ENCODE measurements at places on chromosomes 13 and 19.
A peak's percentile ranks its signal among the peaks of the same experiment; 100 is the strongest.

GRCh38 chr13:59270327-59270726 is 893.4 kb downstream of the DIAPH3 start:
- DNase-seq: no peak

DNA sequence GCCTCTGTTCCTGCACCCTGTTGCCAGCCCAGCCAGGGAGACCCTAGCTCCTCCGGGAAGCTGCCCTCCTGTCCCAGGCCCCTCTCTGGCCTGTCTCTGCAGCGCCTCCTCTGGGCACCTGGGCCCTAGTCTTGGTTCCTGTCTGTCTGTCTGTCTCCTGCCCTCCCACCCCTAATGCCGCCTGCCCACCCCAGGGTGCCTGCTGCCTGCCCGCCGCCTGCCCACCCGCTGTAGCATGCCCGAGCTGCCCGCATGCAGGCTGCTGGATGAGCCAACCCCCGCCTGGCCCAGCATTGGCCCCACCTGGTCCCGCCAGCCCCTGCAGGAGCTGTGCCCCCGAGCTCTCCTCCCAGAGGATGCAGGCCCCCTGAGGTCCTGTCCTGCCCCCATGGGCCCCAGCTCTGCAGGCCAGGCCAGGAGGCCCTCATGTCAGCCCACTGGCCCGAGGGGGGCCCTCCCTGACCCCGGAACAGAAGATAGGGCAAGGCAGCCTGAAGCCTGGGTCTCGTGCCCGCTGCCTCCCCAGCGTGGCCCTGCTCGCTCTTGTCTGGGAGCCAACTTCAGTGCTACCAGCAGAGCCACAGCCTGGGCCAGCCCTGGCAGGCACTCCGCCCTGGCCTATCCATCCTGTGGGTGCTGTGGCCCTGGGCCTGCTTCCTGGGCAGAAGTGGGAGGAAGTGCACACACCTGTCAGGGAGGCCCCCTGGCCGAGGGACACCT is 5.2 kb downstream of the MAP2K7 start:
- DNase-seq: no peak

- DNase-seq: no peak
These were observed 102.3 kb upstream of the POSTN start for GRCh38 chr13:37700887-37701286.

GRCh38 chr13:50389726-50390125 is 374.5 kb downstream of the KCNRG start:
- DNase-seq: no peak

- no peak for DNase-seq
These were observed 17.2 kb downstream of the FGF21 start for GRCh38 chr19:48772503-48772953.

DNA sequence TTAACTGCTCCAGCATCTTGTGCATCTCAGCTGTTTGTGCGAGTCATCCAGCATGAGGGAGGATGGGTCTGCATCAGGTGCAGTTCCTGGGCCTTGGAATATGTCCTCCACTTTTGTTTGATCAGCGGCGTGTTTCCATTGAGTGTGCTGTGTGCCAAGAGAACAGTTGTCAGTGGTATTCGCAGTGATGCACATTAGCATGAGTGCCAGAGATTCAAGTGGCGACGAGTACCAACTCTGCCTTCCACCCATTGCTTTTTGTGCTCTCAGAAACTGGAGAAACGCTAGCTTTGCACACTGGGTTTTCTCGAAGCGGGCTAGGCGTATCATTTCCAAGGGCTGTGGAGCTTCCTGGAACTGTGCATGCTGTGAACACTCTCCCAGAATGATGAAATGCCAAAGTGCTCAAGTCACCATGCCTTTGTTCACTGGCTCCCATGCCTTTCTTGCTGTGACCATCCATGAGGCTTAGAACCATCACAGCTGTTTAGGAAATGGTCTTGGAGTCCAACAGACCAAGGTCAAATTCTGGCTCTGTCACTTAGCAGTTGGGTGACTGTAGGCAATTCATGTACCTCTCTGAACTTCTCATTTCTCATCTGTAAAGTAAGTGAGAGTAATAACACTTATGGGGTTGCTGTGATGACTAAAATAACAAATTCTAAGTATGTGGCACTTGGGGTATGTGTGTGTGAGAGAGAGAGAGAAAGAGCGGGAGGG is 18.4 kb downstream of the LRCH1 start:
- DNase-seq: no peak

DNA sequence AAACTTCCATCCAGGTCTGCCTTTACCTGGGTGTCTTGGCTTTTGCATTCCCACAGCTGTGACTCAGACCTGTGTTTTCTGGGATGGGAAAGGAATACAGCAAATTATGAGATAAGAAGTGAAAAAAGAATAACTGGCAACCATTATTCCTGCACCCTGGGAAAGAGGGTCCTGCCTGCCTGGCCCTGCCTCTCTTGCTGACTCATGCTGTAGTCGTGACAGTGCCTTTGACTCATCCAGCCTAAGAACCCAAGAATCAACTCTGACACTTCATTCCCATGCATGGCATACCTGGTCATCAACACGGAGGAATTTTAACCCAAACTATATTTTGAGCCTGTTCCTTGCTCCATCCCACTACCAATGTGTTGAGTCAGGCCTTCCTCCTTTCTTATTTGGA is 185.4 kb upstream of the SERP2 start:
- no peak for DNase-seq

- DNase-seq: no peak
These were observed 1.4 kb downstream of the SERTM1 start for GRCh38 chr13:36675213-36675536.

- no peak for DNase-seq
These were observed 123.1 kb downstream of the ITGBL1 start for GRCh38 chr13:101575581-101575980.

- DNase-seq: no peak
These were observed 34.9 kb upstream of the RCBTB2 start for GRCh38 chr13:48567515-48568369.

DNA sequence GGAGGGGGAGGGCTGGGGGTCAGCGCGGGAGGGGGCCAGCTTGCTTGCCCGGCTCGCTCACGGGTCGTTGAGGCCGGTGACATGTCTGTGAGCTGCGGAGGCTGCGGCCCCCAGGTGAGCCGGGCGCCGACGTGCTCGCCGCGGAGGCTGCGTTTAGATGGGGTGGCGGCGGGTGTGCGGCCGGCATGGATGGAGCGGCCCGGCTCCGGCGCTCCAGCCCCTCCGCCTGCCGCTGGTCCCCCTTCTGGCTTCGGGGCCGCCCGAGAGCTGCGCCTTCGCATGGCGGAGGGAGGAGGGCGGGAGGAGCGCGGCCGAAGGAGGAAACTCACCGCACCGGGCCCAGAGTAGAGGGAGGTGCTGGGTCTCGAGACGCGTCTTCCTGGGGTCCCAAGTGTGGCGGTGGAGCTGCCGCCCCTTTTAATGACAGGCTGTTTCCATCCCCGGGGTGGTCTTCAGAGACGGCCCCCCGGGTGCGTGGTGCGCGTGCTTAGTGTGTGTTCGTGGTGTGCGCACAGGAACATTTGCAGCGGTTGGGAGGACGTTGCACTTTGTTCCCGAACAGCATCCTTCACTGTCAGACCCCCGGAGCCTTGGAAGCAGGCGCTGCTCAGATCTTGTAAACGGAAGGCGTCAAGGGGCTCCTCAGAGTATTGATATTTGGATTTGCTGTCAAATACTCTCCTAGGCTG is at the start of gene AKAP11:
Gene AKAP11, plus strand, starts transcription at position 38 of the 689 bp plus-strand sequence. CDS start 14,197 bp downstream, outside the sequence.
- peak; percentile 25 for DNase-seq

- DNase-seq: no peak
These were observed 48.0 kb downstream of the GGACT start for GRCh38 chr13:100540621-100541020.

GRCh38 chr13:21568854-21569253 is 35.1 kb downstream of the MICU2 start:
- no peak for DNase-seq

- no peak for DNase-seq
These were observed 2.4 kb downstream of the MAG start for GRCh38 chr19:35294328-35294727.

DNA sequence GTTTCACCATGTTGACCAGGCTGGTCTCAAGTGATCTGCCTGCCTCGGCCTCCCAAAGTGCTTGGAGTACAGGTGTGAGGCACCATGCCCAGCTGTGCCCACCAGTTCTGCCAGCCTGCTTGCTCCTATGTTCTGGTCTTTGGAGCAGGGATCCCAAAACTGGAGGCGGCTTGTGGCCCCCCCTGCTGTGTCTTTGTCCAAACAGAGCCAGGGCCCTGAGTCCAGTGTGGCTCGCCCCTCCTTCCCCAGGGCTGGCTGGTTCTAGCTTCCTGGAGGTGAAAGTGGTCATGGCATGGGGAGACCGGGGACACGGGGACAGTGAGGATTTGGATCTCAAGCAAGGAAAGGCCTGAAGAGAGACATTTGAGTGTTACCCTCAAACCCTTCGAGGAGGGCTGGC is 11.5 kb upstream of the TINCR start:
- no peak for DNase-seq

GRCh38 chr13:31418186-31418585 is 218.4 kb downstream of the B3GLCT start:
- DNase-seq: no peak

DNA sequence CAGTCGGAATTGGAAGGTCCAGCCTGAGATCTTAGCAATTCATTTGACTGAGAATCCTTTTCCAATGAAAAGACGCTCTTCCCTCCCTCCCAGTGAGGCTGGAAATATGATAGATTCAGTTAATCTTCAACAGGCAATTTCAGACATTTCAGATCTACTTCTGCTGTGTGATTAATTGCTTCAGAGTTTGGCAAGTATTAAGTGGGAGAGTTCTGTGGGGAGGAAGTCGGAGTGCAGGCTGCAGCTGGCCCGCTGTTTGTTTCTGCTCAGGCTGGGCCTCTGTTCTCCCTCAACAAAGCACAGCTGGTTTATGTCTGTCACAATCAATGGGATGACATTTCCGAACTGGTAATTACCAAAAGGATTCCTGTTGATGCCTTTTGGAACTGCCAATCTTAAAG is 178.2 kb downstream of the NDFIP2 start:
- no peak for DNase-seq

DNA sequence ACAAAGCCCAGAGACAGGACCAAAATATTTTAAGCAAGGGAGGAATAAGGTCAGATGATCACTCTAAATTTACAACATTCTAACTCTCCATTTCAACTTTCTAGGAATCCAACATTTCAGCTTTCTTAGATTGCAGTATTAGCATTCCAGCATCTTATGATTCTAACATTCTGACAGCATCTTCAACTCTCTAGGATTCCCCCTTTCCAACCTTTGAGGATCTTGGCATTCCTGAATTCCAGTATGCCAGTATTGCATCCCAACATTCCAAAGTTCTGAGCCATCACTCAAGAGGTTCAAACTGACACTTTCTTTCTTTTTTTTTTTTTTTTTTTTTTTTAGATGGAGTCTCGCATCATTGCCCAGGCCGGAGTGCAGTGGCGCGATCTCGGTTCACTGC is 13.8 kb downstream of the TGFB1 start:
- DNase-seq: no peak

DNA sequence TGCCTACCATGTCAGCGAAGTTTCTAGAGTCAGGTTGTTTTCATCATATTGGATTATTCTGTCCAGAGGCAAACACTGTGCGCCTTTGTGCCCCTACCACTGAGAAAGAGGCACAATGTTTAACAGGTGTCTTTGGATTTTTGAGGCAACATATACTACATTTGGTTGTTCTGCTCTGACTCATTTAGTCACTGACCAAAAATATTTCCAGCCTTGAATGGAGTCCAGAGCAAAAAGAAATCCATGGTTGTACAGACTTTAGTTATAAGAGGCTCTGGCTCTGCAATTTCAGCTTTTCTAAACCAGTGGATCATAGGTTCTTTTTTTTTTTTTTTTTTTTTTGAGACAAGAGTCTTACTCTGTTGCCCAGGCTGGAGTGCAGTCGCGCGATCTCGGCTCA is 35.7 kb downstream of the LACC1 start:
- no peak for DNase-seq

DNA sequence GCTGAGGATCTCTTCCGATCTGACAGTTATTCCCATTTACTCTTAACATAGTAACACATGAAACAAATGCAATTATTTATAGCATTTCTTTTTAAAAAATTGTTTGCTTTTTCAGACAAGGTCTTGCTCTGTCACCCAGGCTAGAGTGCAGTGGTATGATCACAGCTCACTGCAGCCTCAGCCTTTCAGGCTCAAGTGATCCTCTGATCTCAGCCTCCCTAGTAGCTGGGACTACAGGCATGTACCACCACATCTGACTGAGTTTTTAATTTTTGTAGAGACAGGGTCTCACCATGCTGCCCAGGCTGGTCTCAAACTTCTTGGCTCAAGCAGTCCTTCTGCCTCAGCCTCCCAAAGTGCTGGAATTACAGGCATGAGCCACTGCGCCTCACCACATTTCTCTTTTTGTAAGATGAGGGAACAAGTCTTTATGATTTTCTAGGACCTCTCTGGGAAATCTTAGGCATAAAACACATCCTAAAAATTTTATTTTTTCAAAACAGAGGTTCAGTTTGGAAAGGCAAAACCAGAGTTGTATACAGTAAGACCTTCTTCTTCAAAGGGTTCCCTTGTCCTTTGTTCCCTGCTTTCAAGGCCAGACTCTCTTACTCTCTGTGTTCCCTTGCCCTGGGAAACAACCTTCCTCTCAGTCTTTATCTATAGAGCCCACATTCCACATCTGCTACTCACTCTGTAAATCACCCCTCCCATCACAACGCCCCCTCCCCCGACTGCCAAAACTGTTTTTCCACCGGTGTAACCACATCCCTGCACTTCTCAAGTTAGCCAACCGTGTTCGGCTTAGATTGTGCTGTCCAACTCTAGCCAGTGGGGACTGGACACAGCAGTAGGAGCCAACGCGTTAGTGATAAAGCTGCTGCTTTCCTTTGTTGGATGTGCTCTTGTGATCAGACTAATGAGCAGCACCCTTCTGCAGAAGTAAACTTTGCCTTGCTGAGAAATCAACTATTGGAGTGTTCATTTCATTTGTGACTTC is 56.2 kb downstream of the DHRS12 start:
- DNase-seq: no peak

GRCh38 chr19:43799502-43800142 is 2.6 kb downstream of the LYPD5 start:
- DNase-seq: no peak

DNA sequence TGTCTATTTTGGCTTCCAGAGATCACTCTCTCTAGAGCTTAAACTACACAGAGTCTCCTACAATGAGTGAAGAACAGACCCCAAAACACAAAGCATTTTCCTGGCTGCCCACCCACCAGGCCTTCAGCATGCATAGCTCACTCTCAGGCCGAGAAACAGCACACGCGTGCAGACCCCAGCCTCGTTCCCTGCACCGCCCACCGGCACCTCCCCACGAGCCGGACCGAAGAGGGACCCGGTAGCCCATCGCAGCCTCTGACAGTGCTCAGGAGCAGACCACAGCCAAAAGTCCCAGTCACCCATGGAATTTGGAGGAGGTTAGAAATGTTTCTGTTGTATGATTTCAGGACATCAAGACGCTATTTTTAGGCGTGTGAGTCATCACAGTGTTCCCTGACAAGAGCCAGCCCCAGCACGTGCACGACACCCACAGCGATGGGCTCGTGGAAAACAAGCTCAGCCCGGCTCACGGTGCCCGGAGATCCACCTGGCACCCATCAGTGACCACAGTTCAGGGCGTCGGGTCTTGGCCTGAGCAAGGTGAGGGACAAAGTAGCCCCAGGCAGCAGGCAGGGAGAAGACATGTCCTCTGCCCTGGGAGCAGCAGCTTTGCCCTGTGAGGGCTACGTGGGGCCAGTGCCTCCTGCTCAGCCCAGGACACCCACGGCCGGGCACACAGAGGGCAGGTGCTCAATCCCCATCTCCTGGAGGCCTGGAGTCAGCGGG is 50.1 kb upstream of the SPACA7 start:
- no peak for DNase-seq

GRCh38 chr13:19862481-19863313 is 752 bp downstream of the ZMYM5 start:
- DNase-seq: peak; percentile 60

- DNase-seq: no peak
These were observed 235.0 kb upstream of the ARGLU1 start for GRCh38 chr13:106802917-106803316.

- DNase-seq: no peak
These were observed 38.6 kb downstream of the INSR start for GRCh38 chr19:7255631-7256030.
